Retinal pigment epithelial cell (primary cell): ENCODE measurements at places on chromosomes 5 and 9.

GRCh38 chr5:152514827-152515397 is 109.8 kb upstream of the NMUR2 start:
- no peak for DNase-seq

DNA sequence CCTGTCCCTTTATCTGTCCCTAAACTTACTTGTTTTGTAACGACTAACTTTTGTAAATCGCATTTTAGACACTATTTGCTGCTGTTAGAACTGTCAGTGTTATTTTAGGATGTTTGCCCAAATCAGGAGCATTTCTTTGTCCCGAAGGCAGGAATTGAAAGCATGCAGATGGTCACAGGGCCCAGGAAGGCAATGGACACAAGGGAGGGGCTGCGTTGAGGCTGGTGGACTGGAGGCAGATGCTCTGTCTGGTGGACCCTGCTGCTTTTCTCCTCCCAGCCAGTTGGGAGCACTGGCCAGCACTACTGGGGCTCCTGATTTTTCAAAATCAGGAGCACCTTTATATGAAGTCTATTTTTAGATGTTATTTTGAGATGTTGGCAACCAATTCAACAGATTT is 31.7 kb downstream of the DOCK2 start:
- DNase-seq = no peak

GRCh38 chr5:180128671-180129261 is 57.2 kb upstream of the RNF130 start:
- DNase-seq = no peak

GRCh38 chr5:33649549-33650482 is 209.1 kb downstream of the TARS1 start:
- peak; percentile 26 for DNase-seq

DNA sequence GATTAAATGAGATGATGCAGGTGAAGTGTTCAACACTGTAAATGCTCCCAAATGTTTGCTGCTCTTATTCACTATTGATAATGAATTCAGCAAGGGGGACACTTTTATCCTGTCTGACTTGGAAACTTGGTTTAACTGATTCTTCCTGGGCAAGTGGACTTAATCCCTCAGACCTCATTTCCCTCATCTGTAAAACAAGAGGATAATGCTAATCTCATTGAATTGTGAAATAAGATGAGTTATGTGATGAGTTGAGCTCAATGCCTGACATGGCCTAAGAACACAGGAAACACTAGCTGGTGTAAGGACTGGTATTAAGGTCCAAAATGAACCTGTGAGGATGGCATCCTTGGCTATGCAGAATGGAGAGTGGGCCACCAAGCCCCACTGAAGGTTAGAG is 23.3 kb downstream of the TNFSF15 start:
- DNase-seq = no peak

DNA sequence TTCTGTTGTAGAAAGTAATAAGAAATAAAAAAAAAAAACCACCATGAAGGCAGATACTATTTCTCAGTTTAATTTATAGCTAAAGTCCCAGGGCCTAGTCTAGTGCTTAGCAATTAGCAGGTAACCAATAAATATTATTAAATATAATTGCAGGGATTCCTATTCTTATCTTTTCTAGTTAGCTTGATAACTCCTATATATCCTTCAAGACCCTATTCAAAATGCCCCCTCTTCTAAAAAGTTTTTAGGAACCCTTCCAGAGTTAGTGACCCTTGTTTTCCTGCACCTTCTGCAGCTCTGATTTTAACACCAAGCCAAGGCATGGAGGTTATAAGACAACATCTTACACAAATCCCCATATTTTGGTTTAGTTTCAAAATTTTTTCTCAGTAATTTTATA is 24.6 kb upstream of the ALDH1B1 start:
- DNase-seq = no peak

- no peak for DNase-seq
Measured at GRCh38 chr5:19782566-19782965, 205.4 kb downstream of the CDH18 start.

DNA sequence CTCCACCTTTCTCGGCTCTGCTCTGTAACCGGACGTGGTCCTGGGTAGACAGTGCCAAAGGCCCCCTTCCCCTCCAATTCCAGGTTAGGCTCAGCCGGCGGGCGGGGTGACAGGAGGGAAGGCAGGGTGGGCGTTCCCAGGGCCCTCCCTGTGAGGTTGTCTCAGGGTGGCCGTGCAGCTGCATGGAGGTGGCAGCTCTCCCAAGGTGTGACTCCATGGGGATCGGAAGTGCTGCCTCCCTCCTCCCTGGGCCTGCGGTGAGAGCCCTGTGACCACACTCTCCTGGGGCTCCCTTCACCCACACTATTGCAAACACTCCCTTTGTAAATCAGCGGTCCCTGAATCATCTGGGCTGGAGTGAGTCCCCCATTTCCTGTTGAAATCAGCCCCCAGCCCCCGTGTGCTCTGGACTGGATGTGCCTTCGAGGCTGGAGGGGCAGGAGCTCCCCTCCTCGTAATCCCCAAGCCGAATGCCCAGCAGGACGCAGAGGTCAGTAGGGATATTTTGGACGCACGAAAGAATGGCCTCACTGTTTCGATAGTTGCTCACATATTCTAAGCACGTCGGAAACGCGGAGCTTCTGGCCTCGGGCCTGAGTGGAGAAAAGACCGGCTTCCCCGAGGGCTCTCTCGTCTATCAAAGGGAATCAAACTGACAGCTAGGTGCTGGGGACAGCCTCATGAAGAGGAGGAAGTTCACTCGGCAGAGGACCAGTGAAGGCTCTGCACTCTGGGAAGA is 107.6 kb upstream of the COL5A1 start:
- DNase-seq = no peak

- DNase-seq = no peak
Measured at GRCh38 chr5:138700581-138701362, 52.5 kb upstream of the CTNNA1 start.

GRCh38 chr5:93461756-93462155 is 119.3 kb downstream of the NR2F1-AS1 start:
- no peak for DNase-seq

DNA sequence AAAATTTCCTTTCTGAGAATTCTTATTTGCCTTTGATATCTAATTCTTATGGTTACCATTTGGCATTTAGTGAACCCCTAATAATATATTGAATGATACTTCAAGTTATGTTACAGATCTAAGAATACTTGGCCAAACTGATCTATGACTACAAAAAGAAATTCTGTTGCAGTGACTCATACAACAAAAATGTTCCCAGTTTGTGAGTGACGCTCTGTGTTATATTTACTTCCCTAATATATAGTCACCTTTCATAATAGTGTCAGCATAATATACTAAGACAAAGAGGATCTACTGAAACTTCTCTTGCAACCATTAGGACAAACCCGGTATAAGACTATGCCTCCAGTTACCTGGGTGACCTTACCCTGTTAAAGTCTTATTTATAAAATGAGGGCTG is 216.9 kb upstream of the TLX3 start:
- peak; percentile 18 for DNase-seq

DNA sequence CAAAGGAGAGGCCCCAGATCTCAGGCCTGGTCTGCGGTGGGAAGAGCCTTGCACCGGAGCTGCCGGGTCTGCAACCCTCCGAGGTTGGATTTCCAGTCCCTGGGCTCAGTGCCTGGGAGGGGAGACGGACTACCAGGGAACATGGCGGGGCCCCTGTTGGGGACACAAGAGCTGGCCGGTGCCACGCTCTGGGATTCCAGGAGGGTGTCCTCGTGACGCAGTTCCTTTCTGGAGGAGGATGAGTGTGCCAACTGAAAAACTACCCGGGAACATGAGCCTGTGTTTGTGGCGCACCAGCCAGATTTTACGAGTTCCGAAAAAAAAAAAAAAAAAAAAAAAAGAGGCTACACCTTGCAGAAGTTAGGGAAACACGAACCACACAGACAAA is 9.0 kb downstream of the NRARP start:
- DNase-seq = no peak

- DNase-seq = peak; percentile 91
Measured at GRCh38 chr5:82165740-82166530, 112.2 kb downstream of the RPS23 start.

GRCh38 chr5:113276001-113276400 is 158.8 kb downstream of the TSSK1B start:
- DNase-seq = no peak

- DNase-seq = no peak
Measured at GRCh38 chr5:140106101-140106500, 7.8 kb upstream of the PURA start.

DNA sequence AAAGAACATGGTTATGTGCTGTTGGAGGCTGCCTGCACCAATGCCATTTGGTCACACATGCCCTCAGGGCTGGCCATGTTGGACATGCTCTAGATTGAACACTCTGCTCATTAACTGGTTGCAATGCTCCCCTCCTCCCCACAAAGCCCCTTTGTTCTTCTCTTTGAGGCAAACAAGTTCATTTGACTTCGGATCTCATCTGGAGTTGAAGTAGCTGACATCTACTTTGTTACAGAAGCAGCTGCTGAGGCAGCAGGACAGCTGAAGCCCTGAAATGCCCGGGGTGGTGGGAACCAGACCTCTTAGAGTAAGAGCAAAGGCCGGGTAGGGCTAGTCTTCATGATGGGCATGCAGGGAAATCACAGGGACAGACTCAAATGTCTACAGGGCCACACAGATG is 123.5 kb downstream of the APBA1 start:
- no peak for DNase-seq

DNA sequence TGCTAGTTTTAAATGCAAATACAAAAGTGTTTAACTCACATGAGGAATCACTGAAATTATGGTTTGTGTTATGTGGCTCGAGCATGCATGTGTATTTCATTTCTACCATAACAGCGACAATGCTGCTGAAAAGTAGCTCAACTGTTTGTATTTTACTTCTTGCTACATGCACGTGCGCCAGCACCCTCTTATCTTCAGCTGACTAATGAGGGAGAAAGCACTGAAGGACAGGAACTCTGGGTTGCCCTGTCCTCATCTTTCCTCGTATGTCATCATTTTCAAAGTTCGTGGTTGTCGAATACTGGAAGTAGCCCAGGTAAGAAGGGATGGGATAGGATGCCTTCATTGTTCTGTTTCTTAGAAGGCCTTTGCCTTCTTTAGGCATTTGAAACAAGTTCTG is 120.3 kb downstream of the SYK start:
- no peak for DNase-seq

DNA sequence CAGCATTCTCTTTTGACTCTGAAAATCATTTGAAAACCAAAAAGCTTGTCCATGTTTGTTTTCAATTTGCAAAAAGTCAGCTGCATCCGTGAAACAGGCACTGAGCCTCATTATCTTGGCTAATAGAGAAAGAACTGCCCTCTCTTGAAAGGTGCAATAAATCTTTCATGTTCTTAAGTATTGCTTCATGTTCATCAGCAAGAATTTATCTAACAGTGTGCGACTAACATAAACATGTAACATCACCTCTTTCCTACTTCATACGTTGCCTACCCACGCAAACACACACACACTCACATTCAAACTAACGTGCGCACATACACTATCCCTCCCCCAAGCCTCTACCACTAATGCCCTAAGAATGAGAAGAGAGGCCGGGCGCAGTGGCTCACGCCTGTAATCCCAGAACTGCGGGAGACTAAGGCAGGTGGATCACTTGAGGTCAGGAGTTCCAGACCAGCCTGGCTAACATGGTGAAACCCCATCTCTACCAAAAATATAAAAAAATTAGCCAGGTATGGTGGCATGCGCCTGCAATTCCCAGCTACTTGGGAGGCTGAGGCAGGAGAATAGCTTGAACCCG is 629.7 kb upstream of the ZNF608 start:
- DNase-seq = no peak

DNA sequence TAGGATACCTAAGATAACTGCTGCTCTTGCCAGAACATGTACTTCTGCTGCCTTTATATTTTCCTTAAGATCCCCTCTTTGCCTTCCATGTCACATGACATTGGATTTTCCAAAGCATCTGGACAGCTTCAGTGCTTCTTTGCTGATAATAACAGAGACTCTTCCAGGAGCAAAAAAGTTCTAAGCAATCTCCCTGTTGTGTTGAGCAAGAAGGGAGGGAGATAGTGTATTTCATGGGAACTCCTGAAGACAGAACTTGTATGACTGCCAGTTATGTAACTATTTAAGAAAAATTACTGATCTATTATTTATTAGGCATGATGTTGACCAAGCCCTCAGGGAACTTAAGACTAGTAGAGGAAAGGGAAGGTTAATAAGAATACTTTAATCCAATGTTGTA is 454.7 kb downstream of the SPATA31D1 start:
- no peak for DNase-seq

GRCh38 chr5:171386006-171386671 is 1.5 kb upstream of the NPM1 start:
- DNase-seq = no peak

DNA sequence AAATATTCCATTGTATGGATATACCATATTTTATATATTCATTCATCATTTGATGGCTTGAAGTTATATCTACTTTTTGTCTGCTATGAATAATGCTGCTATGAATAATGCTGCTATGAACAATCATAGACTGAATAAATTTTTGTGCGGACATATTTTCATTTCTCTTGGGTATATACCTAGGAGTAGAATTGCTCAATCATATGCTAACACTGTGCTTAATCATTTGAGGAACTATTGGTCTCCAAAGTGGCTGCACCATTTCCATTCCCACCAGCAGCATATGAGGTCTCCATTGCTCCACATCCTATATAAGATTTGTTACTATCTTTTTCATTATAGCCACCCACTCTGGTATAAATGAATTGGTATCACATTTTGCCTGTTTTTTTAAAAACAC is 18.3 kb upstream of the TEK start:
- DNase-seq = no peak

- DNase-seq = no peak
Measured at GRCh38 chr5:176388003-176388443, 375 bp downstream of the NOP16 start.

DNA sequence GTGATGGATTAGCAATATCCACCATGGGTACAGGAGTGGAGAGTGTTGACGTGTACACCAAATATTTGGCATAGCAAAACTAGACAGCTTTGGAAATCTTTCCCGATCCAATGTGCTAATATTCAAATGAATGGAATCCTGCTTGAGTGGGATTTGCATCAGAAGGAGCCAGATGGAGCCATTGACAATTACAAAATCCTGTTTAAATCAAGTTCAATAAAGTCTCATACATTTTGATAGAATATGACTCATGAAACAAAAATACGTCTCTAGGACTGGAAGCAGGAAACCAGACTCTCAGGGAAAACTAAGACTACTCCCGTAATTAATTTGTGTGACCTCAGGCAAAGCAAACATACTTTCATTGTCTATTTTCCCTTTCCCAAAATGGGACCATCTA is 13.0 kb downstream of the TNC start:
- DNase-seq = peak; percentile 57

DNA sequence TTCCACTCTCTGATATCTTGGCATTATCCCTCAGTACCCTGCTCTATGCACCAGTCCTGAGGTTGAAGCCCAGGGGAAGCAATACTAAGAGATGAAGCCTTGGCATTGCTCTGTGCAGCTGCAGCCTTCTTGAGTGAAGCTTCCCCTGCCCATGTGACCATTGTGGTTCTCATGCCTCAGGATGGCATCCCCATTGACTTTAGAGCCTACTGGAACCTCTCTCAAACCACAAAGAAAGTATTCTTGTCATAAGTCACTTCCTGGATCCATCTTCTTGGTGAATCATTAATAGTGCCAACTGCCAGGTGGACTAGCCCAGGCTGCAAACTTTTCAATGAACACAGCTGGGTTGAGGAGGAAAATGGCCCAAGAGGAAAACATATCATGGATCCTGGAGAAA is 283.9 kb upstream of the RFX3 start:
- no peak for DNase-seq
